Uterus (tissue), 4 donors: ENCODE measurements at places on chromosomes 3 and 15.

DNA sequence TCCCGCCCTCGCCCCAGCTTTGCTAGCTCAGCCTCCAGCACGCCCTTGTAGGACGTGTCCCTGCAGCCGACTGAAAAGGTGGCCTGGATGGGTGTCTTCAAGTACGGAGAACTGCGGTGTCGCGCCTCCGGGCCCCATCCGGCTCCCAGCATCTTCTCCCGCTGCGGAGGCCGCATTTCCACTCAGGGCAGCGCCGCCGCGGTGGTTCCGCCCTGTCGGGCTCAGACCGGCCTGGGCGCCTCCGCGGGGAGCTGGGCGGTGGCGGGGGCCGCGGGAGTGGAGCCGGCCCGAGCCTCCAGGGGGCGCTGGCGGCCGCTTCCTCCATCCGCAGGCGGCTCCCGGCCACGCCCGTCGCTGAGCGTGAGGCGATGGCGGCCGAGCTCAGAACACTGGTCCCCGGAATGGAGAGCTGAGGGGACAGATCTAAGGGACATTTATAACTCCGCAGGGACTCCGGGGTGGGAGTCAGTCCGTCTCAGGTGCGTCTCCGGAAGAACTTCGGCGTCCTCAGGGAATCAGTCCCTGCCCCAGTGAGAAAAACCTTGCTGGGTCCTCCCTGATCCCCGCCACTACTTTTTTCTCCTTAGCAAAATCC lies 13.6 kb upstream of the SMCO1 start:
- DNase-seq = peak; percentile 30

DNA sequence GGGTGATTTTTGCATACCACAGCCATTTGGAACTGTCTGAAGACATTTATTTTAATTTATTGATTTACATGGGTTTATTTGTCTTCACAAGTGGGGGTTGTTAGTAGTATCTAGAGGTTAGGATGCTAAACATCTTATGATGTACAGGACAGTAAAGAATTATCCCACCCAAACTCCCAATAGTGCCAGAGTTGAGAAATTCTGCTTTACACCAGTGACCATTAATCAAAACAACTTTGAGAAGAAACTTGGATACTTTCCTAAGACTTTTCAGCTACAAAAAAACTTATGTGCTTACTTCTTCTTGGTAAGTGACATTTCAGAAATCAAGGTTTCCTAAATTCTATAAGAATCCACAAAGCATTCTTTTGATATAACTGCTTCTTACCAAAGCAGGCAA lies 156.7 kb downstream of the SUCLG2 start:
- DNase-seq = no peak

DNA sequence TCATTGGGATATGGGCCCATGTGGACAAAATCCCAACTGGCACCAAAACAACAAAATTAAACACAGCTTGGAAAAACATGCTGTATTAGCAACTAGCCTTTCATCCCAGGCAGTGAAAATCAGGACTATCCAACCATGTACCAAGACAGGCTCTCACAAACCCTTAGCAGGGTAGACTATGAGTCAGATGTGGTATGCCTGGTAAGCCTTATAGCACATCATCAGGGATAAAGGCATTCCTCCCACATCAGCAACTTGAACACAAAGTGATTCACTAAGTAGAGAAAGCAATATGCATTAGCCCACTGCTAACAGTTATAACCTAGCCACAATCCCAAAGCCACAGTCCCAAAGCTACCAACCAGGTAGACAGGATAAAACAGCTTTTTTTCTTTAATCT lies 8.0 kb downstream of the CEP152 start:
- DNase-seq = no peak

DNA sequence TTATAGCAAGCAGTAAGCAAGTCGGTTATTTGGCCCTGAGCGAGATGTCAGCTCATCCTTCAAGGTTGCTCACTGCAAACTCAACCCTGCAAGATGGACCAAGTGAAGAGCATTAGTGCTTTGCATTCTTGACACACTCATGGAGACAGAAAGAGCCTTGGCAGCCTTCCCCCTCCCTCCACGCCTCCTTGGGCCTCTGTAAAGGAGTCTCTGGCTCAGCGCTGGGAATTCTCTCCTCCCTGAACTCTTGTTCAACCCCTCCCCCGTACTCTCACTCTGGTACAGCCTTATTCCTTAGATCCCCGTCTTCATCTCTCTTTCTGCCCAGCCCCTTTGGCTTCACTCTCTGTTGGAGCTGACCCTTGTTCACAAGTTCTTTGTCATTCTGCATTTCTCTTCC lies 2.2 kb upstream of the CX3CR1 start:
- DNase-seq = no peak

DNA sequence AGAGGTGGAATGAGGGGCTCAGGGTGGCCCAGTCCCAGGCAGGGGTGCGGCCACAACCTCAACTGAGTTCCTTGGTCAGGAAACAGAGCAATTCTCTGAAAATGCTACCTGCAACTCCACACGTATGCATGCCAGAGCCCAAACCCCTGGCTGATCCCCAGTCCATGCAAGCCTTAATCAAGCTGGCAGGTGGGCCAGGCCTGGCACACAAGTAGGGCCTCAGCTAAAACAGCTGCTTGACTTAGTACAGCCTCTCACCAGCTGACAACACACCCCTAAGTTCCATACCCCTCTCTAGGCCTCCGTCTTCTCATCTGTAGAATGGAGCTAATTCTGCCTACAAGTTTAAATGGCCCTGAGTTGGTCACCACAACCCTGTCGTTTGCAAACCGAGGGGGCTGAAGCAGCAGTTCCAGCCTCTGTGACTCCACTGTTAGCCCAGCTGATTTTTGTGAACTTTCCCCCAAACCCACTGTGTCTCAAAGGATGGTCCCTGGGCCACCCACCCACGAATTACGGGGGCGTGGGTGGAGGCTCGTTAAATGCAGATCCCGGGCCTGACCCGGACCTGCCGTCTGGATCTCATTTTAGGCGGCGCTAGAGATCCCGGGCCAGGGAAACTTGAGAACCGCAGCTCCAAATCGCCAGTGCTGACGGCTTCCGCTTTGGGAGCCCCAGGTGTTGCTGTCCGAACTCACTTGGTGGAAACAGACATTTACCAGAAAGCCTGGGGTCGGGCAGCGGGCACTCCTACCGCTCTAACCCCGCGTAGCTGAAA lies 927 bp downstream of the CHDH start:
- DNase-seq = peak; percentile 56

DNA sequence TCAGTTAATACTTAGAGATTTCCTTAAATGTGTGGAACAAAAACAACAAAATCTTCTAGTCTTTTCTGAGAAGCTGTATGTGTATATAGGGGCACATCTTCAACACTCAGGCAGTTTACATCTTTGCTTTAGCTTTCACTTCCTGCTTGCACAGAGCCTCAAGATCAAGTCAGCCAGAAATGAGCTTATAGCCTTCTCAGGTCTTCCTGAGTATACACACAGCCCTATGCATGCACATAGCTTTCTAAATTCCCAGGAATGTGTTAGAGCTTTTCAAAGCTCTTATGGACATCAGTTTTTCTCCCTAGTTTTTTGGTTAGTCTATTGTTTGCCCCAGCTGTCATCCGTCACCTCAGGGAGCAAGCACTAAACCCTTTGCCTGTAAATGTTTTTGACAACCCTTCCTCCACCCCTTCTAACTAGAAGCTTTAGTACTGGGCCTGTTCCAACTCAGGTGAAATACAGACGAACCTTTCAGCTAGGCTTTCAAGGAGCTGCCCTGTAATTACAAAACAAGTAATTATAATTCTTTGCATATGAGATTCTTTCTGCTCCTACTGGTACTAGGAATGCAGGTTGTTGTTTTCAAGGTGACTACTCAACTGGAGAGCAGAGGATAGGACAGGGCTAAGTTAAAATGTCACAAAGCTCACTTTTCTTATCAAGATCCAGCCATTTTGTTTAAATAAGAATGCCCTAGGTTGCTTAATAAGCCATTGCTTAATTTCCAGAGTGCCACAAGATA lies 22.6 kb upstream of the MTMR10 start:
- DNase-seq = no peak

GRCh38 chr3:162984746-162985145 lies 1488.1 kb downstream of the OTOL1 start:
- no peak for DNase-seq

DNA sequence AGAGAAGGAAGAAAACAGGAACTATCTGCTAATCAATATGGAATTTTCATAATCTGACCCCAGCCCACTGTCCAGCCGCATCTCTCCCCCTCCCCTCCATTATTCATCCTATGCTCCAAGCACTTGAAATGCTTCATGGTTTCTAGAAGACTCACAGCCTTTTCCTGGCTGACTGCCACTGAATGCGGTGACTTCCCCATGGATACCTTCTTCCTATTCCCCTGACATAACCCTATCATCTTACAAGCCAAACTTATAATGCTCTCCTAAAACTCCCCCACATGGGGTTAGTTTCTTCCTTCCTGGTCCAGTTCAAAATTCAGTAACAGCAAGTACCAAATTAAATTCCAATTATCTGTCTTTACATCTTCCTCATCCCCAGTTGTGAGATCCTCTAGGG lies 31.2 kb upstream of the PTX3 start:
- no peak for DNase-seq

DNA sequence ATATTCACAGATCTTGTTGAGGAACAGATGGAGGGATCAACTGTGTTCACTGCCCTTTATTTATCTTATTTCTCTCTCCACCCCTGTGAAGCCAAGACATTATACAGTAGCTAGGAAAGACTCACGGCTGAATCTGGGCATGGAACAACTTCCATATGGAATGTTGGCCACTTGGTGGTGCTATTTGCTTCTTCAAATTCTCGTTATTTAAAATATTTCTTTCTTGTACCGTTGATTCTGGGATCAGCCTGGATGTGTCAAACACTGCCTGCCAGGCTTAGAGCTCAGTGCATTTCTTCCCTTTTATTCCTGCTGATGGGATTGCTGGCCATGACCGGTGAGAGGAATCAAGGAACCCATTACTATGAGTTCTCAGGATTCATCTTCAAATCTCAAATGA lies 17.5 kb upstream of the GASK1A start:
- DNase-seq = peak; percentile 69

GRCh38 chr15:66899555-66900350 lies 165.6 kb upstream of the SMAD3 start:
- DNase-seq = no peak

DNA sequence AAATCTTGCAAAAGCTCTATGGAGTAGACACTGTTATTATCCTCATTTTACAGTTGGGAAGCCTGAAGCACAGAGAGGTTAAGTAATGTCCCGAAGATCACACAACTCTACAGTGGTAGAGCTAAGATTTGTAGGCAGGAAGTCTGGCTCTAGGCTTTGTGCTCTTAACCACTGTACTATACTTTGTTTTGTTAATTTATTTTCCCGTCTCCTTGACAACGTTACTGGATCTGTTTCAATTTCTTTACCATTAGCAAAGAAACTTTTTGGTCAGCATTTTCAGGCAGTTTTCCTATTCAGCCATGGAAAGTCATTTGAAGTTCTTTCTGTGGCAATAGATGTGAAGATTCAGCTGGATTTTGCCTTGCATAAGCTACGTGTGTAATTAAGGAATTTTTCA lies 51.7 kb downstream of the OTOL1 start:
- DNase-seq = no peak

DNA sequence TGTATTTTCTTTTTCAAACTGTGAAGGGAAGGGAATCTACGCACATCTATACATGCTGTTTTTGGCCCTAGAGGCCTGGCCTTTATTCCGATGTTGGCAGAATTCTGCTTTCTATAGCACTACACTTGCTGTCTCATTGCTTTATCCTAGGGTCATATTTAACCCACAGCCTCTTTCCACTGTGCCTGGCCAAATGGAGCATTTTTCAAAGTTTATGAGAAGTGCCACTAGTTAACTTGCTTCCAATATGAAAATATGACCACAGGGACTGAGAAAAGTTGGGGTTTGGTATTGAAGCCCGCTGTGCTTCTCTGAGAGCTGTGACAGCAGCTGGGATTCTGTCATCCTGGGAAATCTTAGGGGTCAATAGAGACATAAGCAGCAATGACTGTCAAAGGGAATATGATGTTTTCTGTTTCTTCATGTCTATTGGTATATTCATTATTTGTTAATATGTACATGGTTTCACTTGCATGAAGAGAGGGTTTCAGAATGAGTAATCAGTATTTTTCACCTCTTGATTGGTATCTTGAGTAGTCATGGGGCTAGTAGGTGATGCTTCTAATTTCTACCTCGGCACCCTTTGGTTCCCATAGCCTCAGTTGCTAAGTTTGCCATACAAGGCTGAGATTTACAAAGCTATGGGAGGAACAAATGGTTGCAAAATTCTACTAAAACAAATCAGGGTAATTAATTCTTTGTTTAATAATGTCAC lies 275.8 kb upstream of the RBMS3 start:
- DNase-seq = no peak

DNA sequence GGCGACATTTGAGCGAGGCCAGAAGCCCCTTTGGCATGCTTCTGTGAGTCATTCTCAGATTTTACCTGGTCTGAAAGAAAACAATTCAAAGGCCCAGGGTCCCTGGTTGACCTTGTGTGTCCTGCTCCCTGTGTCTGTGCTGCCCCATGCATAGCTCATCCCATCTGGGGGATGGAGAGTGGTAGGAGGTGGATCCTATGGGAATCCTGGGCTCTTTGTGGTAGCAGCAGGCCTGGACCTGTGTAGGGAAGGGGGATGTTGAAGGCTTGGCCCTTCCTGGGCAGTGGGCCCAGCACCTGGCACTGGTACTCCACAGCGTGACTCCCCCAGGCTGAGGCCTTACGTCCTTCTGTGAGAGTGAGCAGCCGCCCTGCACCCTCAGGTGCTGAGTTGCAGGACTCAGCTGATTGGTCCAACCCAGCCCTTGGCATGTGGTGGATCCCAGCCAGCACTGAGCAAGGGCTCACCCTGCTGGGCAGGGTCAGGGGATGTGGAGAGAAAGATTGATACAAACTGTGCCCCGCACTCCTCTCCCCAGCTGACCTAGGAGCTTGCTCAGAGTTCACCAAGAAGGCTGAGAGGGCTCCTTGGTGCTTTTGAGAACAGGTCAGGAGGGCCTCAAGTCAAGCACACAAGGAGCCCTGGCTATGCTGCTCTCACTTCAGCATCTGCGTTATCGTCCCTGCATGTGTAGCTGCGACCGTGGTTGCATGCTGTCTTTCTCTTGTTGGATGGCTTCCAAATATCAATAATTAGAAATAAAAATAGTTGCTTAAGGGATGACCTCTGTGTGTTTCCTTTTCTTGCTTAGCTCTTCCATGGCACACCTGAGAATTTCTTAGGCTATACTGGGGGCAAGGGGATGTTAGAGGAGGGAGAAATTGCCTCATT lies 21.4 kb upstream of the JMJD7 start:
- DNase-seq = no peak

DNA sequence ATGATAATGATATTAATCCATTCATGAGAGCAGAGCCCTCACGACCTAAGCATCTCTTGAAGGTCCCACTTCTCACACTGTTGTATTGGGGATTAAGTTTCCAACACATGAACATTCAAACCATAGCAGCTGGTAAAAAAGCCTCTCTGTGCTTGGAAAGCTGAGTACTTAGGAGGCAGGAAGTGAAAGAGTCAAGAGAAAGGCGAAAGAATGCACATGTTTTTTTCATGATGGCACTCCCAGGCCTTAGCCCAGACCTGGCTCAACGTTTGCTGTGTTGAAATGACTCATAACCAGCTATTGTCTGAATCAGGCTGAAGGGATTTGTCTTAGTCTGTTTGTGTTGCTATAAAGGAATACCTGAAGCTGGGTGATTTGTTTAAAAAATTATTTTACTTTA lies 84.4 kb upstream of the RGMA start:
- no peak for DNase-seq
